HL-60 (cell line): ENCODE measurements at places on chromosomes 7 and 10.

DNA sequence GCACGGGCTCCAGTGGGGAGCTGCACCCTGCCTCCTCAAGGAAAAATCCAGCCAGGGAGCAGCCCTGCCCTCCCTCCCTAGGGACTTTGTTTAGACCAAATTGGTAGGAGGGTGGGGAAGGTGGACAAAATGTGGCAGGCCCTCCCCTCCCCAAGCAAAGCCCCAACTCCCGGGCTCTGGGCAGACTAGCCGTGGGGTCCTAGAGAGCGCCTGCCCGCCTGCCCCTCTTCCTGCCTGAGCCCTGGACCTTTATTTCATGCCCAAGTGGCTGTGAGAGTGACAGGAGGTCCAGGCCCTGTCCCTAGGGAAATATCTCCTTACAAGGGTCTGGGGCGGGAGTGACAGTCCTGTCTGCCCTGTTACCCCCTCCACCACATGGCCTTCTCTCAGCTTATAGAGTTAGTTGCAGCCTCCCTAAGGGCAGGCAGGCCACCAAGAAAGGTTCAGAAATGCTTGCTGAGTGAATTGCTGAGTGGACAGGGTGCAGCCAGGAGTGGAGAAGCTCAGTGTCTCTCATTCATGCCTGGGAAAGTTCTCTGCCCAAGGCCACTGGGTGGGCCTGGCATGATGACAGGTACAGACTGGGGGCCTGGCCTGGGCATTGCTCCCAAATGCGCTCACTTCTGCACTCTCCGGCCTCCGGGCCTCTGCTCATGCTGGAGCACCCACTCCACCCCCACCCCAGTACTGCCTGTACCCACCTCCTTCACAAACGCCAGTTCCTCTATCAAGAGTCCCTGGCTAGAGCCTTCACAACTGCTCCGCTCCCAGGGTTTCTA is 25.2 kb downstream of the DNAJB12 start:
- peak; percentile 80 for DNase-seq

DNA sequence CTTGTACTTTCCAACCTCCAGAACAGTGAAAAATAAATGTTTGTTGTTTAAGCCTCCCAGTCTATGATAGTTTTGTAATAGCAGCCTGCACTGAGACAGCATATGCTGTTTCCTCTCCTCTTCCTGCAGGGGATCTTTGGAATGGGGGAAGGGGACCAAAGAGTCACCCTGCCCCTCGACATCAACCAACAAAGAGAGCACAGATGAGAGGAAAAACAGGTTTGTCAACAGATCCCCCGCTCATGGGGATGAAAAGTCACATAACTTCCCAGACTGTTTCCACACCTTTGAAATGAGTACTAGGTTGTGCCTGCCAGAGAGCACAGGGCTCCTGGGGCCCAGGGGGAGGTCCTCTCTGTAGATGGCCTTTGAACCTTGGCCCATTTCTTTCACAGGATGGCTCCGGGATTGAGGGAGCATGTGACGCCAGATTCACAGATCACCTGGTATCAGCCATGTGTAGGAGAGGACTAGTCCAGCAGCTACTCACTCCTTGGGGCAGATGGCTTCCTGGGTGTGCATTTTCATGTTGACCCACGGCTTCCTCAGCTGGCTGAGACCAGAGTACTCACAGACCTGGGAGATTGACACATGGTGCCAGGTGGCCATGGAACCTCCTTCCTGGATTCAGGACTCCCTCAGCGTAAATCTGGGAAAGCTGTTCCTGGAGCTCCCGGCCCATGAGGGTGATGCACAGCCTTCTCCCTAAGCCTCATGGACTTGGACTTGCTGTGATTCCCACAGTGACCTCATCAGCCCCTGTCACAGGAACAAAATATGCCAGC is 125.6 kb downstream of the CXCL12 start:
- no peak for DNase-seq

DNA sequence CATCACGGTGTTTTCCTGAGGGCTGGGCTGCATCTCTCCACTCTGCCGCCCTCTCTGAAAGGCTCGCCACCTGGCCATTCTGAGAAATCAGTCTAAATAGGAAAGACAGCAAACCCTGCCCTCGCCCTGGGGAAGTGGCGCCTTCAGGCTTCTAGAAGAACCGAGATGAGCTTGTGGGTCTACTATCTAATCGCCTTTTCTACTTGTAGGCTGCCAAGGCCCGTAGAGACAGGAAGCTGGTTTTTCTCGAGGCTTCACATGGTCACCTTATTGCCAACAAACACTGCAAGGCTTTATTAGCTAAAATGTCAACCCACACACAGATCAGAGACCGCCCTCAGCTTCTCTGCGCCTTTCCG is 21.4 kb downstream of the LAT2 start:
- no peak for DNase-seq

GRCh38 chr10:132690401-132690800 is 95.5 kb downstream of the NKX6-2 start:
- DNase-seq: no peak

- no peak for DNase-seq
These were observed 522.5 kb upstream of the LRRN3 start for GRCh38 chr7:110568388-110568787.

DNA sequence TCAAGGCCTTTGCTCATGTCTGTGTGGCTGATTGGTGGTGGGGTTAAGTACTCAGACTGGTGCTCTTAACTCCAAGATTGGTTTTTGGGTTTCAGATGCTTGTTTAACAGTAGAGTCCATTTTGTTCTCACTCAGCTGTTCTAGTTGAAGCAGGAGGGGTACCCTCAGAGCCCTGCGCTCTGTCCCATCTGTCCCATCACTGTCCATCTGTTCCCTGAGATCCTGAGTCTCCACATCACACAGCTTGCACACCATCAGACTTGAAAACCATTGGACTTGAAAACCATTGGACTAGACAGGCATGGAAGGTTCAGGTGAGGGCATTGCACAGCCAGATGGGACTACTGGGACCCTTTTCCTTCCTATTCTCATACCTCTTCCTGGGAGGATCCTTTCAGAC is 39.3 kb downstream of the TMEM178B start:
- DNase-seq: no peak

GRCh38 chr10:93098816-93099215 is 25.1 kb downstream of the CYP26A1 start:
- no peak for DNase-seq

DNA sequence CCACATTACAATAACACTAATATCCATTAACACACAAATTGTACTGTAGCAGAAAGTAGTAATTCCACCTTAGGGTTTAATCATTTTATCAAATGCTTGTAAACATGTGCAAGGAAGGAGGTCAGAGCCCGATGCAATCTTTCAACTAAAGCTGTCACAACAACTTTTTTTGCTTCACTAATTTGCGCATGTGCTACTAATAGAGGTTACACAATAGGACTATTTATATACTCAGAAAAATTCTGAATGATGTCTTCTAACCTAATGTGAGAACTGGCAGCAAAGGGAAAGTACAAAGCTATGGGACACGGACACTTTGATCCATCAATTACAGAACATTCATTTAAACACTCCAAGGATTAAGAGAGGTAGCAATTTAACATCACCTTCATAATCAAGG is 244.4 kb downstream of the CHCHD3 start:
- no peak for DNase-seq

DNA sequence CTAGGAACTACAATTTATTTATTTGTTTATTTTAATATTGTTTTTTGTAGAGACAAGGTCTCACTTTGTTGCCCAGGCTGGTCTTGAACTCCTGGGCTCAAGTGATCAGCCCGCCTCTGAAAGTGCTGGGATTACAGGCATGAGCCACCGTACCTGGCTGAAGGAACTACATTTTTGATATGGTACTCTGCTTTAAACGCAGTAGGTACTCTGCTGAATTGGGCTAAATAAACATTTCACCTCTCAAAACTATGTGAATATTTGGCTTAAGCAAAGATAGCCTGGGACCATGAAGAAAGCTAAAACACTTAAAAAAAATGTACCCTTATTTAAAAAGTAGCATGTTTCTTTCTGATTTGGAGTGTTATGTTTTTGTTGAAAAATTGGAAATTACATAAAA is 138.2 kb downstream of the ADK start:
- no peak for DNase-seq

DNA sequence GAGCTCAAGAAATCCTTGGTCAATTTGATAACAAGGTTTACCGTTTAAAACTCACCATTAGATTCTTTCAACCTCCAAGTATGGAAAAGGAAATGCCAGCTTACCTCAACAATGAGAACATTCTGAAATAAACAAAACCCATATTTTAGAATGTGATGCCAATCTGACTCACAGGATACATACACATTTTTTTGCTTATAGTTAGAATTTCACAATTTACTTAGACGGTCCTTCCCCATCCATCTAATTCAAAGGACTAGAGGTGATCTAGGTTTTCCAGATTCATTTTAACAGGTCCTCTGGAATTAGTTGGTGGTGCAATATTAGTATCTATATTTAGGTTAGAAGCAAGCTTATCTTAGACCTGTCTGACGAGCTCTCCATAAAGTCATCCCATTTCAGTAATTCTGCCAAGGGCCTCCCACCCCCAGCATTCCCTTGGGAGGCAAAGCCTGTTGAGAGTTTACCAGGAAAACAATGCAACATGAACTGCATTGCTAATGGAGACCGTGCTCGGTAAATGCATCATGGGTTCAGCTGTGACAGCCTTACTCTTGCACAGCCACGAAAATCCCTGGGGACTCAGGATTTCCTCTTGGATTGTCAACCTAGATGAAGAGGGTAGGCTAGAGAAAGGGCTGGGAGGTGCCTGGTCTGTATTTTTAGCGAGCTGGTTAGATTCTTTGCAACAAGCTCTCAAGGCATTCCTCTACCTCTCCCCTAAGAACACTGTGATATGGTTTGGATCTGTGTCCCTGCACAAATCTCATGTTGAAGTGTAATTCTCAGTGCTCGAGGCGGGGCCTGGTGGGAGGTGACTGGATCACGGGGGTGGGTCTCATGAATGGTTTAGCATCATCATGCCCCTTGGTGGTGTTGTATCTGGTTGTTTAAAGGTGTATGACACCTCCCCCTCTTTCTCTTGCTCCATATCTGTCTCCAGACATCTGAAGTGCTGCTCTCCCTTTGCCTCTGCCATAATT is 93.8 kb downstream of the PRTFDC1 start:
- no peak for DNase-seq

DNA sequence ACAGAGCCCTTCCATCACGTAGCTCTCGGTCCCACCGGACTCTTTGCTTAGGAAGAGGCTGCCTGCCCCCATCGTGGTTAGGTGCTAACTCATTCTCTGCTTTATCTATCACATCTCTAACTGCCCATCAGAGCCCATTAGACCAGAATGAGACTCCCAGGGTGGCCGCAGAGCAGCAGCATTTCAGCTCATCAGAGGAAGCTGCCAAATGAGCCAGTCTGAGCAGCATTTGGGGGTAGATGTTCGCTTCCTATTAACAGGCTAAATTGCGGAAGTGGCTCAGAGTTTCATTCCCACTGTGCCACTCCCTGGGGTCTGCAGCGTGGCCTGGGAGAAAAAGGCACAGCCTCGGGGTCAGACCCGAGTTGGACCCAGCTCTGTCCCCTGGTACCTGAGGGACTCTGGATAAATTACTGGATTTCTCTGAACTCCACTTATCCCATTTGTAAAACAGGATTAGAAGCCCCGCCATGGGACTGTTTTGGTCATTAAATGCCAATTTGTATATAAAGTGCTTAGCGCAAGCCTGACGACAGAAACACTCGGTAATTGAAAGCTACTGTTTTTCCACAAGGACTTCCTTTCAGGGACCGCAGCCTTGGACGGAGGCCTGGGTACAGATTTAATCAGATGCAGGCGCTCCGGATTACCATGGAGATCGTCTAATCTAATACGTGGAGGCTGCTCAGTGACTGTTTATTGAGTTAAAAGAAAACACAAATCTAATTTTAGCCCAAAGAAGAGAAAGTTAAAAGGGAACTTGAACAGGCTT is 73.8 kb upstream of the PRLHR start:
- no peak for DNase-seq

DNA sequence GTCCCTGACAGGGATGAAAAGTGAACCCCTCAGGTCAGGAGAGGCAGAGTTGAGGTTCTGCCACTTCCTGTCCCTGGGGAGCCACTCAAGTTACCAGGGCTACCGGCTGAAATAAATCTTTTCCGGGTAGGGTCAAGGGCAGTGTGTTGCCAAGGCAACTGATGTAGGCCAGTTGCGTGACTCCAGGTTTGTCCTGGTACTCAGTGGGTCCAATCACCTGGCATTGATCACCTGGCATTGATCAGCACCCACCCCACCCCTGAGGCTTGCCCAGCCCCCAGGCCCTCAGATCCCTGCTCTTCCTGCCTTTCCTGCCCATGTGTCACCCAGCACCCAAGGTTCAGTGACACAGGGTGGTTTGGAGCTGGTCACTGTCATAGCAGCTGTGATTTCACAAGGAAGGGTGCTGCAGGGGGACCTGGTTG is 5.9 kb downstream of the SAP25 start:
- no peak for DNase-seq

GRCh38 chr10:78856421-78856820 is 212.3 kb upstream of the ZMIZ1 start:
- DNase-seq: no peak

- DNase-seq: no peak
These were observed 181.4 kb upstream of the TNS3 start for GRCh38 chr7:47763063-47763974.

DNA sequence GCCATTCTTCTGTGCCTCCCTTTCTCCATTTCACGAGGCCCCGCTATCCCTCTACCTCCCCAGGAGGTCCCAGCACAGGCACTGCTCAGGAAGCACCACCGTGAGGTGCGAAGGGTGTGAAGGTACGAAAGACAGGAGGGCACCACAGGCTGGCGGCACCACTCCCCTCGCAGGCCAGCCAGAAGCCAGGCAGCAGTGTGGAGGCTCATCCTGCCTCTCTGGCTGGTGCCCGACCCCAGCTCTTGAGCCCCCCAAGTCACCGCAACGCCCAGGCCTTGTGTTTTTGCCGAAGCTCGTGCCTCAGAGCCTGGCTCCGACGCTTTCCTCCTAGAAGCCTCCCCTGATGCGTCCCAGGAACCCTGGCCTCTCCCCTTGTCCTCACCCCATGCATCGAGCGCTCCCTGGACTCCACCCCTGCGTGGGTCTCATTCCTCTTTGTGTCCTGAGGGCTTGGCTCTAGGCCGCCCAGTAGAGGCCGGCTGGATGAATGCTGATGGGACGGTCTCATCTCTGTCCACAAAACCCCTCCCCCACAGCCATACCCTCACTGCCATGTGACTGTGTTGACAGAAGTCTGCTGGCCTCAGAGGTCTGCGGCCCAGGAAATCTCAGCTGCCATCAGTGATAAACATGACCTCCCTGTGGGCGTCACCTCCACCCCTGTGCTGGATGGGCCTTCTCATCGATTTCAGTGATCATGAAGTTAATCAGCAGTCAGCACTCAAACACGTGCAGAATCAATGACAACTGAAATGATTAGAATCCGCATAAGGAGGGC is 19.3 kb downstream of the BRI3 start:
- DNase-seq: no peak

DNA sequence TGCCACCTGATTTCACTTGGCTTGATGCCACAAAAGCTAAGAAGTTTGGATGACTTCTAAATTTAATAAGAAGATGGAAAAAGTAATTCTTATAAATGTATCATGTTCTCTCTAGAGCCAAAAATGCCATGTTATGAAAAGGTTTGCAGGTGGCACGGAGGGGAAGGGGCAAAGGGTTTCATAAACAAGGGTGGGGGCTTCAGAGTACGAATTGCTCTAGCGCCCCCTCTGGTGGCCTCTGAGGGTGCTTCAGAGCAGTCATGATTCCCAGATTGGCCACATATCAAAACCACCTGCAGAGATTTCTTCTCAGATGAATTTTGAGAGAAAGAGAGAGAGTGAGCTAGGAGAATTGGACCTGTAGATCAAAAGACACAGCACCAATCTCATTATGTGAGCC is 208.6 kb upstream of the YAE1 start:
- DNase-seq: no peak

- DNase-seq: no peak
These were observed at the start of gene PTN for GRCh38 chr7:137343281-137343841. TSS of gene PTN (minus strand) at chr7:137343733. CDS start at chr7:137254973, 88,760 bp downstream.
